ENCODE measurements at places on chromosomes 16 and 17.

DNA sequence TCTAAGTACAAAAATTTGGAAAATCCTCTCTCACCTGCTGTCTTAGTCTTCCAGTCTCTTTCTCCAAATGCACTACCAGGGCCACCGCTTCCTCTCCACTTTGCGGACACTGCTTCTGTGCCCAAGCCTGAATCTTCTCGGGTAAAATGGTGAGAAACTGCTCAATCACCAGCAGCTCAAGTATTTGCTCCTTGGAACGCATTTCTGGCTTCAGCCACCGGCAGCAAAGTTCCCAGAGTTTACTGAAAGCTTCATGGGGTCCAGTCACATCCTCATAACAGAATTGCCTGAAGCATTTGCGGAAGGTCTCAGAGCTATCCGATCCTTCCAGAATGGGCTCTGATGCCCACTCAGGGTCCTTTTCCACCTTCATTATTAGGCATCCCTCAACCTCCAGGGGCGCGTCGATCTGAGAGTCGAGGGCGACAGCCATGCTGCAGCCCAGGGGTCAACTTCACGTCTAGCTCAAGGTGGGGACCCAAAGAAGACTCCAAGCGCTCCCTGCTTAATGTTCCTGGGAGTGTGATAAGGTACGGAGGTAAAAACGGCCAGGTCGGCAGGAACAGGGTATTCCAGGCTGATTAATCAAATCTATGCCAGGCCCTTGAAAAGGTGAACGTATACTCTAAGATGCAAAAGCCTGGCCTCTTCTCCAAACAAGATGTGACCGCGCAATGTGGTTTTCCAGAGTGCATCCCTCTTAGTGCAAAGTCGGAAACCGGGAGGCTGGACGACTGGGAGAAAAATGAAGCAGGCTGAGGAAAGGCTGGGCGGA is 763 bp downstream of the ZKSCAN2 start:
- no peak for DNase-seq

- no peak for DNase-seq
Measured at GRCh38 chr16:30585022-30585399, 486 bp downstream of the ZNF785 start.

DNA sequence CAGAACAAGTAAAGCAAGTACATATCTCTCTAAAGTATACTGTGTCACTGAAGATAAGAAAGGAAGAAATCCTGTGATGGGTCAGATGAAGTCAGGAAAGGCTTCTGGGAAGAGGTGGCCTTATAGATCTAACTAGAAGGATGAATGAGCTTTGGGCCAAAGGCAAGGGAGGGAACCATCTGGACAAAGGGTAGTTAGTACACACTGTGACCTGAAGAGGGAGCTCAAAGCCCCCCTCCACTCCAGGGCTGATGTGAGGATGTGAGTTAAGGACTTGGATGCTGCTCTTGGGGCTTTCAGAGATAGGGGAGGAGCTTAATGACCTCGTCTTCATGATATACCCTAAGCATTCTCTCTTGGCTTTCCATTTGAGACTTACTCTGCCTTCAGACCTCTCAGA is 185.3 kb upstream of the CACNG3 start:
- DNase-seq = no peak

DNA sequence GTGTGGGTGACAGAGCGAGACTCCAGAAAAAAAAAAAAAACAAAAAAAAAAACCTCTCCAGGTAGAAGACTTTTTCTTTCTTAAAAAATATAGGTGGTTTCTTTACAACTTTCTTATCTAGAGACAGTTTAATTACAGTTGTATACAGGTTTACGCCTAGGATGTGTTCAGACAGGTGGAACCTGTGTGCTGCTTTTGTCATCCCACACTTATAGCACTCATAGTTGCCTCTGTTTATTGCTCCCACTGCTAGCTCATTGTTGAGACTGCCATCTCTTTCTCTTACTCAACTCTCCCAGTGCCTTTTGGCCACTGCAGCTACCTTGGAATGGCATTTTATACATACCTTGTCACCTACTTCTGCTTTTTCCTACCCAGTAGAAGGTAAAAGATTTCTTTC is 19.1 kb upstream of the MED9 start:
- no peak for DNase-seq

DNA sequence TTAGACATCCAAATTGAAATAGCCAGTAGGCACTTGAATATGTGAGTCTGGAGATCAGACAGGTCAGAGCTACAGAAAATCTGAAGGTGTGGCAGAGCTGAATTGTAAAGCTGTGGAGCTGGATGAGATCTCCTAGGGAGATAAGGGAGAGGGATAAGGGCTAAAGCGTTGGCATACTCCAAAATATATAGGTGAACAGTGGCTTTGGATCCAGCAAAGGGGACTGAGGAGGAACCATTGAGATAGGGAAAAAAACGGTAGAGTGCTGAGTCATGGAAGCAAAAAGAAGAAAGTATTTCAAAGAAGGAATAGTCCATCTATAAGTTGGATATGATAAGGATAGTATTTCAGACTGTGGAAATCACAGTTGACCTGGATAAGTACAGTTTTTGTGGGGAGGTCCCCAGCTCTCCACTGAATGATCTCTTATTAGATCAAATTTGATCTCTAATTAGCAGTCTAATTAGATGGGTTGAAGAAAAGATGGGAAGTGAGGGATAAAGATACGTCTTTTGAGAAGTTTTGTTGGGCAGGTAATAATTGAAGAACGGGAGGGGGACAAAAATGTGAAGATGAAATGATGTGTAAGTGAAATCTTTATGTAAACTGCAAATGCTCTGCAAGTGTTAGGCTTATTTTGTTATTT is 587 bp upstream of the DBF4B start:
- no peak for DNase-seq

DNA sequence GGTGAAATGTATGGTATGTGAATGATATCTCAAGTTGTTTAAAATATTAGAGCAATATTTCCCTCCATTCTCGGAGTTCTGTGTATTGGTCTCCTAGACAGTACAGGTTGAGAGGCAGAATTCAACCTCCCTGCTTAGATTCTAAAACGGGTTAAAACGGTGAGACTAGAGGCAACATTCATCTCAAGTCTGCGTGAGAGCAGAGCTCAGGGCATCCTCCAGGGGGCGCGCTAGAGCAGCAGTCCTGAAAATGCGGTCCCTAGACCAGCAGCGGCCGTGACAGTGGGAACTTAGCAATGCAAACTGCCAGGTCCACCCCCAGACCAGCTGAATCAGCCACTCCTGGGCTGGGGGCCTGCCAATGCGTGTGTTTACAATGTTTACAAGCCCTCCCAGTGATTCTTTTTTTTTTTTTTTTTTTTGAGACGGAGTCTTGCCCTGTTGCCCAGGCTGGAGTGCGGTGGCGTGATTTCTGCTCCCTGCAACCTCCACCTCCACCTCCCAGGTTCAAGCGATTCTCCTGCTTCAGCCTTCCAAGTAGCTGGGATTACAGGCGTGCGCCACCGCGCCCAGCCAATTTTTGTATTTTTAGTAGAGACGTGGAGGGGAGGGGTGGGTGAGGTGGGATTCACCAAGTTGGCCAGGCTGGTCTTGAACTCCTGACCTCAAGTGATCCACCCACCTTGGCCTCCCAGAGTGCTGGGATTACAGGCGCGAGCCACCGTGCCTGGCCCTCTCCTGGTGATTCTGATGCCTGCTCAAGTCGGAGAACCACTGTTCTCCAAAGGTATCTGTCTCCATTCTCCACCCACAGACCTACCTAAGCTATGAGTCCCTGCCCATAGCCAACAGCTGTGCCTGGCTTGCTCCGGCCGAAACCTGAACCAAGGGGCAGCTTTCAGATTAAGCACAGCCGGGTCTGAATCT is 24.2 kb downstream of the KLHL36 start:
- peak; percentile 65 for DNase-seq

DNA sequence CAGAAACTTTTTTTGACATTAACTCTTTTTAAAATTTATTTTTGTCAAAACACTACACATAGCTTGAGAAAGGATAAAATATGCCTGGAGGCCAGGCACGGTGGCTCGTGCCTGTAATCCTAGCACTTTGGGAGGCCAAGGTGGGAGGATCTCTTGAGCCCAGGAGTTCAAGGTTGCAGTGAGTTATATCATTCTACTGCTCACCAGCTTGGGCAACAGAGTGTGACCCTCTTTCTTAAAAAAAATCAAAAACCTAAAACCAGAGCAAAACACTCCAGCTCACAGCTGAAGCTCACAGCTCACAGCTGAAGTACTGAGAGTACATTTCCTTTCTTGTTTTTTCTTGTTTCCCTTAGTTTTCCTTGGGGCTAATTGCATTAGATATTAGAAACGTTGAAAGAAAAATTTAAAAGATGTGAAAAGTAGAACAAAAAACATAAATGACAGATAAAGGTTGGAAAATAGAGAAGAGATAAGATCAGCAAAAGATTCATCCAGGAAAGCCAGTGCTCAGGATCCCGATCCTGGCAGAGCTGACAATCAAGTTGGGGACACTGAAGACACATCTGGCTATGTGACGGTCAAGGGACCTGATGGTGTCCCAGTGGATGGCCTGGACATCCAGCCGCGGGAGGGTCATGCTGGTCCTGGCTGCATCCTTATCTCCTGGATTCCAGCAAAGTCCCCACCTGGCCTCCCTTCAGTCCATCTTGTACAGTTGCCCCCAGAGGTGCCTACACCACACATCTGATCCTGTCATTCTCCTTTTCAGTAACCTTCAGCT is 9.8 kb downstream of the CHST6 start:
- no peak for DNase-seq

DNA sequence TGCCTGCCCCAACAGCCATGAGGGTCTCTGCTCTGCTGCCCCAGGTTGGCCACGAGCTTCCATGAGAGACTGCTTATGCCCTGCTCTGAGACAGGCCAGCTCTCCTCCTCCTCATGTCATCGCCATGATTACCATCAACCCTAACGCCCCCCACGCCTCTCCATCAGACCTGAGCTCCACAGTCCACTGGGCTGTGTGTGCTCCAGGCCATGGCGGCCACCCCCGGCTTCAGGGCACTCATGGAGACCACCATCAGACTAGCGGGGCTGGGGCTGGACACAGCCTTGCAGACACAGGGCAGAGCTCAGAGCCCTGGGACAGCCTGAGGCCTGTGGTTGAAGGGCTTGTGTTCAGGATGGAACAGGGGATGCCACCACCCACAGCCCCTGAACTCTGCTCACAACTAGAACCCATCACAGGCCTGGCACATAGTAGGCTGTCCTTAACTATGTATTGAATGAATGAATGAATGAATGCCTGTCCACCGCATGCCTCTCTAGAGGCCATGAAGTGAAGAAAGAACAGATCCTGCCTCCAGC is 14.6 kb downstream of the CNGB1 start:
- DNase-seq = no peak

GRCh38 chr17:45273551-45273957 is 11.7 kb upstream of the SPATA32 start:
- DNase-seq = no peak

- DNase-seq = no peak
Measured at GRCh38 chr16:55035029-55035428, 104.4 kb downstream of the IRX5 start.

- DNase-seq = no peak
Measured at GRCh38 chr17:36653374-36653773, 52.0 kb downstream of the MRM1 start.

DNA sequence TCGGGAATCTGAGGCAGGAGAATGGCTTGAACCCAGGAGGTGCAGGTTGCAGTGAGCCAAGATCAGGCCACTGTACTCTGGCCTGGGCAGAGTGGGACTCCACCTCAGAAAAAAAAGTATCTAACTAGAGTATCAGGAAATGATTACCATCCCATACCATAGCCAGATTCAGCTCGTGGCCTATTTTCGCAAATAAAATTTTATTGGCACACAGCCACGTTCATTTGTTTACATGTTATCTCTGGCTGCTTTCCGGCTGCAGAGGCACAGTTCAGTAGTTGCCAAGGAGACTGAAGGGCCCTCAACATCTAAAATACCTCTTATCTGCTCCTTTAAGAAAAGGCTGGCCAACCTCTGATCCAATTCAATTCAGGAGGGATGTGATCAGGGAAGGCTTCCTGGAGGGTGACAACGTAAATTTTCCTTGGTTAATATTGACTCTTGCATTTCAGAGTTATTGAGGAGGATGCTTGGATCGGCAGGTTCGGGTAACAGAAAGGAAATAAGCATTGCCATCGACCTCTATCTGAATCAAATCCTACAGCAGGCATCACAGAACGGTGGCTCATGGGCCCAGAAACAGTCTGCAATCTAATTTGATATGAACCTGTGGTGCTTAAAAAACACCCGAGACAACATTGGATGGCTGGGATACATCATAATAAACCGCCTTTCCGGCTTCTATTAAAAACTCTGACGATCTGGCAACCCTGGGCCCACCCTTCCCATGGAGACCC is 73.8 kb downstream of the XYLT1 start:
- peak; percentile 24 for DNase-seq

DNA sequence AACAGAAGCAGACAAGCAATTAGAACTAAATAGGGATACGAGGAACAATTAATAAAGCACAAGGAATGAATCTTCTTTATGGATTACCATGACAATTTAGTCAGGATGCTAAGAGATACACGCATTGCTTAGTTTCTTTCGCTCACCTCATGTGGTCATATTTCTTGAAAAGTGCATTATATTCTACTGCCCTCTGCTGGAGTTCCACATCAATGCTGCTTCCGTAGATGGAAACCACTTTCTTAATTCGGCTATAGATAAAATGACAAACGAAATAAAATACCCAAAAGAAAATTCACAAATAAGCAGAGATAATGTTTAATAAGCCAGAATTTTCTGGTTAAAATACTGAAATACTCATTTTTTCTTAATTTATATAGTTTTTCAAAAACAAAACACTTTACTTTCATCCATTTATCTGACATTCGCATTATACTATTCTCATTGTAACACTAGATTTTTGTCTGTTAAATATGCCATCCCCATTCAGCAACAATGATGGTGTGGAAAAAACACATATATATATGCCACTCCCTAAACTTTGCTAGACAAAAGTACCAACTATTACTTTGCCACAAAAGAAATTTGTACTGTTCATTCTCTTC is 22.0 kb upstream of the PHLPP2 start:
- DNase-seq = no peak

DNA sequence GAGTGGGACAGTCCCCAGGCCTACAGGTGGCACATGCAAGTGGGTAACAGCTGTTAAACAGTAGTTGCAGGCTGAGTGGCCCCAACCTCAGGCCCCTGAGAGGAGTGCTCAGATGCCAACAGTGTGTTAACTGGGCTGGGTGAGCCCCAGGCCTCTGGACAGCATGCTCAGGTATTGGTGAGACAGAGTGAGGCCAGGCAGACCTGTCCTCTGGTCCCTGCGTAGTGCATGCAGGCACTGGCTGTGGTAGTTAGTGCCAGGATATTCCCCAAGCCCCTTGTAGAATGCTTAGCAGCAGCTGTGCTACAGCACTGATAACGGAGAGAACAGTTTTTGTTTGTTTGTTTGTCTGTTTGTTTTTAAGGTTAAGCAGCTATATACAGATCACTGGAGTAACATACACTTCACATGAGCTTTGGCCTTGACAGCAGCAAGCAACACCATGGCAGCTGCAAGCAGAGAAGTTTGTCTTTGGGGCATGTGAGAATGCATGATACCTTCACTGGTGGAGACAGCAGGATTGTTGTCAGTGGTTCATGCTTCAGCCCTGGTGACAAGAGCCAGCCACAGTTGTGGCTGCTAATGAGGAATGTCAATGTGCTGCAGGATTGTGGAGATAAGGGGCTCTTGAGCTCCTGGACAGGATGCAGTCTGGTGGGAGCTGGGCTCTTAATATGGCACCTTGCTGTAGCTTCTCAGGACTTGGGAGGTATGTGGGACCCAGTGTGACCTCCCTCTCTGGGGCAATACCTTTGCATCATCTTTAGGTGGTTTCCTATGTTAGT is 614.4 kb downstream of the CDH11 start:
- DNase-seq = no peak

- no peak for DNase-seq
Measured at GRCh38 chr17:1228781-1229348, 41.4 kb upstream of the BHLHA9 start.

- DNase-seq = no peak
Measured at GRCh38 chr16:50835358-50836060, 93.6 kb downstream of the CYLD start.
